ENCODE measurements at places on chromosomes 2 and 18.

GRCh38 chr18:9913151-9913525 is 678 bp upstream of the VAPA start:
- DNase-seq = no peak

DNA sequence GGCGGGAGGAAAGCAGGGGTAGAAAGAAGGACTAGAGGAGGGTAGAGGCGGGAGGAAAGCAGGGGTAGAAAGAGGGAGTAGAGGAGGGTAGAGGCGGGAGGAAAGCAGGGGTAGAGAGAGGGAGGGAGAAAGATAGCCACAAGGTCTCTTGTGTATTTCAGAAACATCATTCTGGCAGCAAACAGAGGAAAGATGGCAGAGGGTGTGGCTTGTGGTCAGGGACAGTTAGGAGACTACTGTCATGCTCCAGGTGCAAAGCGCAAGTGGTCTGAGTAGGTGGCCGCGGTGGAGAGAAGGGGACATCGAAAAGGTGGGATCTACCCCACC is 82.4 kb upstream of the TAF1B start:
- no peak for DNase-seq

DNA sequence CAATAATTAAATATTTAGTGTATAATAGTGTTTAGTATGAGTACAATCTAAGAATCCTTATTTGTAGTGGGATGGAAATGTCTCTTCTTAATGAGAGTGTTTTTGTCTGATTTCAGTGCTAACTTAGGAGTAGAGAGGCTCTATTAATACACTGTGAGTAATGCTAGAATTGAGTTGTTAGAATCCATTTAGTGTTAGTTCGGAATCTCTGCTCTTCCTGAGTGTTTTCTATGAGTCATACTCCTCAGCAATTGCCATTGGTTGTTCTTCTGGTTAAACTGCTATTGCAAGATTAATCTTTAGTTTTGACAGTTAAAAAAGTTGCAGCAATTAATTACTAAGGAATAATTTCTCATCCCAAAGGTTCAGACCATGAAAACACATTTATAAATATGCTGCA is 828.6 kb upstream of the POU3F3 start:
- DNase-seq = no peak

GRCh38 chr2:119233326-119234020 is 9.8 kb downstream of the STEAP3 start:
- no peak for DNase-seq

DNA sequence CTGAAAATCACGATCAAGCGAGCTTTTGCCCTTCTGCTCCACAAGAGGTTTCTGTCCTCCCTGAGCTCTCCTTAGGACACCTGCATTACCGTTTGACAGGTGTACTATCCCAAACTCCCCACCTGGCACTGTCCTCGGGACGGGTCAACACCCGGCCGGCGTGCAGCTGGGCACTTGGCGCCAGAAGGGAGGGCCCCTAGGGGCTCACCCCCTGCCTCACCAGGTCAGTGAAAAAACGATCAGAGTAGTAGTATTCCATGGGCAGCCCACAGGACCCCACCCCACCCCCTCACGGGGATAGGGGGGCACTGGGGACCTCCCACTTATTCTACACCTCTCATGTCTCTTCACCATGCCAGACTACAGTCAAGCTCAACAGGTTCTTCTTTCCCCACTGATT is 117.6 kb upstream of the ANKRD30BL start:
- DNase-seq = no peak

GRCh38 chr18:12288403-12288755 is 19.7 kb upstream of the TUBB6 start:
- no peak for DNase-seq

DNA sequence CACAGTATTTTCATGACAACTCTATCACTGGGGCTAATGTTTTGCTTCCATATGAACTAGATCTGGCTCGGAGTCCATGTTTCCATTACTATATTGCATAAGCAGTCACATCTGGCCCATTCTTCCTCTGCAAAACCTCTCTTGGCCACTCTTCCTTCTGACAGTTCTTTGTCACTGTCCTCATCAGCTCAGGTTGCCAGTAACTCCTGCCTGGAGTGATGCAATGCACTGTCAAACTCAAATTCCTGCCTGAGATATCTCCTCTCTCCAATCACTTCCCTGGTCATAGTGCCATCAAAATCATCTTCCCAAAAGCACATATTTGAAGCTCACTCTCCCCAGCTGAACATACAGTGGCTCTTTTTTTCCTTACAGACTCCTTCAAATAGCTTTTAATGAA is 66.1 kb downstream of the COLEC12 start:
- no peak for DNase-seq

- DNase-seq = no peak
Measured at GRCh38 chr2:145288650-145289496, 769.0 kb upstream of the ZEB2 start.

GRCh38 chr2:127437781-127438726 is 19.8 kb downstream of the PROC start:
- no peak for DNase-seq

- no peak for DNase-seq
Measured at GRCh38 chr2:165055082-165055851, 99.9 kb upstream of the SLC38A11 start.

DNA sequence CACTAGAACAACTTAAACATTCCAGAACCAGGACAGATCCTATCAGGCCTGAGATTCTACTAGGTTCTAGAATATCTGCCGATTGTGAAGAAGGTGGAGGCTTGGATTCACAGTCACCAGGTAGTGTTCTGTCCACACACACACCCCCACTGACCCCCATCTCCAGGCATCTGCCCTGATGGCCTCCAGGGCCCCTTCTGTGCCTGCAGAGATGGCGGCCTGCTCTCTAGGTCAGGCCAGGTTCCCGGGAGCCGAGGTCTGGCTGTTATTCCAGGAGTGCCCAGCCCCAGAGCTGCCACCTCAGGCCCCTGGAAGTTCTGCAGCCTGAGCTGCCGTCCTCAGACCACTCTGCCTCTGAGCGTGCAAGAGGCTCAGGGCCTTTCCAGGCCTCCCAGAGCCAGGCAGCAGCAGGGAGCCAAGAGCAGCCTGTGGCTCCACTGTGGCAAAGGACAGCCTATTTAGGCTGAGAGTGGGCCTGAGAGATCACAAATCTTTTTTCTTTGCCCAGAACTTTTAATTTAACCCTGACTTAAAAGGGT is 96.2 kb upstream of the ASAP2 start:
- DNase-seq = no peak

GRCh38 chr2:144541396-144541795 is 21.5 kb upstream of the ZEB2 start:
- no peak for DNase-seq

- no peak for DNase-seq
Measured at GRCh38 chr2:168530982-168531622, 75.0 kb downstream of the CERS6 start.

DNA sequence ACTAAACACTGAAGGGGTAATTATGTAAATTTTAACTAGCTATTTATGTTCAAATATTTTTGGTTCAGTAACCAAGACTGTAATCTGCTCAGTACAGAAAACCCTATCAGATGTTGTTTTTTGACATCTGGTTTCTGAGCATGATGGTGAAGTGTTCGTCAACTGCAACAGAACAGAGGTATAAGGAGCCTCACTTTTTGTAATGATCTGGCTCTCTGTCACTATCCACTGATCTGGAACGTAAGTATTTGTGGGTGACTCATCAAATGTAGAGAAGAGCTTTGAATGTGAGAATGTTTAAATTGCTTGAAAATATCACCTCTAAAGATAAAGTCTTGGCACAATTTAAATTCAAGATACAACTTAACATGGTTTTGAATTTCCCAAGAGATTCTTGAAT is 213.6 kb upstream of the FAM98A start:
- no peak for DNase-seq

DNA sequence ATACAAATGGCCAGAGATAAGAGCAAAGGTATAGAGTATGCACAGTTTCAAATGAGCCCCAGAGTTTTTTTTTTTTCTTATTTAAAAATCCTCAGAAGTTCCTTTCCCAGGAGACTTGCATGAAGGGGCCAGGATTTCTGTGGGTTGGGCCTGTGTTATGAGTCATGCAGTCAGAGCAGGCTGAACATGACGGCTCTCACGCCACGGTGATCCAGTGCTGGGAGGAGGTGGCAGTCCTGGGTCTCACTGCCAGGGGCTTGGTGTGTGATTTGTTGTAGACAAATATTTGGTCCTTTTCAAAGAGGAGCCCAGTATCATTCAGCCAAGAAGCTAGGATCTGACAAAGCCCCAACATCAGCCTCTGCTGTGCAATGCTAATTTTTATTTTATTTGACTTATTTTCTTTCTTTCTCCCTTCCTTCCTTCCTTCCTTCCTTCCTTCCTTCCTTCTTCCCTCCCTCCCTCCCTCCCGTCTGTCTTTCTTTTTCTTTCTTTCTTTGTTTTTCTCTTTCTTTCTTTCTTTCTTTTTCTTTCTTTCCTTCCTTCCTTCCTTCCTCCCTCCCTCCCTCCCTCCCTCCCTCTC is 10.4 kb upstream of the KCNE4 start:
- no peak for DNase-seq

DNA sequence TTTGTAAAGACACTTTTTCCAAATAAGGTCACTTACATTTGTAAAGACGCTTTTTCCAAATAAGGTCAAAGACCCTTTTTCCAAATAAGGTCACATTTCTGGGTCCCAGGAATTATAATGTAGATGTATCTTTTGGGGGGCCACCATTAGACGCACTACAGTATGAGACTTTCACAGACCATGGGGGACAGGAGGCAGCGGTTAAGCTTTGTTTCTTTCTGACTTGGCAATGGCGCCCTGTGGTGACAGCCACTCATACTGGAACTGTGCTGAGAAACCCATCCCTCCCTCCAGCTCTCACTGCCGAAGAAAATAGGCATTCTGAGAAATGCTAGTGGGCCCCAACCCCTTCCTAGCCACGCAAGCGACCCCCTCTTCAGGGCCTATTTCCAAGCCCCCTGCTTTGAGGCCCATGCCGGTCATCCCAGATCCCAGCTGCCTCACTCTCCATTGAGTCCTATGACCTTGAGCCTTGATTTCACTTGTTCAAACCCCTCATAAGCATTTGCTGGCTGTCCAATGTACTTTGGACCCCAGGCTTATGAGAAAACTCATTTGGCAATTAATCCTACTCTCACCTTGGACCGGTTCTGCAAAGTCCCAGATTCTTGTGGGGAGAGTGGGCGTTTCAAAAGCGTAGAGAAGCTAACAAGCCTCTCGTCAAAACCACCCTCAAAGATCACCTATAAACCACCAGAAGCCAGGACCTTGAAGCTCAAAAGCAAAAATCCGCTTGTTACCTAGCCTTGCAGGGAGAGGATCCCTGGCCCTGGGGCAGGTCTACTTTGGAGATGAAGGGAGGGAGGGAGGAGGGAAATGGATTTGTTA is 11.3 kb upstream of the SPATA3 start:
- no peak for DNase-seq

GRCh38 chr2:34037157-34037556 is 438.1 kb upstream of the FAM98A start:
- DNase-seq = no peak

- no peak for DNase-seq
Measured at GRCh38 chr2:33492399-33493134, 16.1 kb downstream of the RASGRP3 start.

DNA sequence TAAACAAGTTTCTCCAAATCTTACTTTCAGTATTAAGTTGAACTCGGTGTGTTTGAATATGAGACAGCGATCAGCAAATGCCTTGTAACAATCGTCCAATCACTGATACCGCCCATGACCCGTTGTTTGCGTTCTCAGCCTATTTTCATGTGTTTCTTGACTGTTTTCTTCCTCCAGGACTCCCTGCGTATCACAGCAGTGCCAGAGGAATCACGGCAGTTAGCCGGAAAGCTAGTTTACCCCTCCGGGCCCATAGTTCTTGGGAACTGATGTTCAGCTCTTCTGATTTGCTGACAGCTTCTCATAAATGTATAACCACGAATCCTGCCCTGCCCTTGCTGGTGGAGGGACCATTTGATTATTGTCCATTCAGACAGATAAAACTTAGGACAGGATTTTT is 42.2 kb upstream of the TPO start:
- no peak for DNase-seq

- DNase-seq = no peak
Measured at GRCh38 chr2:1808981-1809422, 64.7 kb upstream of the PXDN start.

DNA sequence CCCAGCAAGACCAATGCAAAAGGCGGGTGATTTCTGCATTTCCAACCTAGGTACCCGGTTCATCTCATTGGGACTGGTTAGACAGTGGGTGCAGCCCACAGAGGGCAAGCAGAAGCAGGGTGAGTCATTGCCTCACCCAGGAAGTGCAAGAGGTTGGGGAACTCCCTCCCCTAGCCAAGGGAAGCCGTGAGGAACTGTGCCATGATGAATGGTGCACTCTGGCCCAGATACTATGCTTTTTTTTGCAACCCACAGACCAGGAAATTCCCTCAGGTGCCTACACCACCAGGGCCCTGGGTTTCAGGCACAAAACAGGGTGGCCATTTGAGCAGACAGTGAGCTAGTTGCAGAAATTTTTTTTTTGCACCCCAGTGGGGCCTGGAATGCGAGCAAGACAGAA is 662.6 kb upstream of the ACVR2A start:
- DNase-seq = no peak

DNA sequence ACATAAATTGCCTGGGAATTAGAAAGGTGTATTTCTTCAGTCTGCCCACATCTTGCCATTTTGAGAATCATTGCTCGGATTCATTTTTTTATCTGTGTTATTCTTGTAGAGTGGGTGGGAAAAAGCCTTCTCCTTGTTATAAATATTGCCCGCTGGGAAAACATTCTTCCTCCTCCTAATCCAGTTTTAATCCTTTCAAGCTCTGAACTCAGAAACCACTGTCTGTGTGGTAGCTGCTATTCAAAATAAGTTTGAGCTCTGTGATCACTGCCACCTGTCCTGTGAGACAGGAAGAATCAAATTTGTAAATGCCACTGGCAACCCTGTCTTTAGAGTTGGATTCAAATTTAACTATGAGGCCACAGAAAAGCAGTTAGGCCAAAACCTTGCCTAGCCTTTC is 1875.2 kb upstream of the PIK3C3 start:
- no peak for DNase-seq

- DNase-seq = no peak
Measured at GRCh38 chr18:67144329-67144728, 372.2 kb downstream of the DSEL start.

- DNase-seq = no peak
Measured at GRCh38 chr2:147096671-147097070, 748.2 kb upstream of the ACVR2A start.

- DNase-seq = no peak
Measured at GRCh38 chr2:216111122-216111521, 2.0 kb downstream of the XRCC5 start.

- DNase-seq = no peak
Measured at GRCh38 chr18:63091671-63092364, 227.8 kb downstream of the BCL2 start.

DNA sequence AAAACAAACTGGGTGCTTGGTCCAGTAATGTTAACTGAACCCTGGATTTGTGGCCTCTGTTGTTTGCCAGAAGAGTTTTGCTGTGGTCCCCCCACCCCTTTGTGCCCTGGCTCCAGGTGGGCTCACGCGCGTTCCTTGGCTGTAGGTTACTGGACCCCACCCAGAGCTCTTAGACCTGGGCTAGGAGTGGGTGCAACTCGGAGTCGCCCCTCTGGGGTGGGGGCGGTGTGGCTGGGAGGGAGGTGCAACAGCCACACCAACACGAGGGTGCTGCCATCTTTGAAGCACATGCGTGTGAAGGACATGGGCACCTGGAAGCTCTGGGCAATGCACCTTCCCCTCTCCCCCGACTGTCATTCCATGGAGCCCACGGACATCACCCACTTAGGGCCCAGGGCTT is 92.7 kb downstream of the USP40 start:
- no peak for DNase-seq

- DNase-seq = no peak
Measured at GRCh38 chr2:204177977-204178522, 241.5 kb downstream of the ICOS start.

Measured in D721Med (cell line).